Activated CD4-positive, alpha-beta memory T cell treated with anti-CD3 and anti-CD28 coated beads, Interleukin-2, amount 10 ng/mL, durations not matched to agents 7 days and 5 days (primary cell): ENCODE measurements at places on chromosomes 12 and 14. TPM values are rescaled to one million over a fixed set of nuclear protein-coding genes. Genes with fewer than 3 reads are reported as not detected.

DNA sequence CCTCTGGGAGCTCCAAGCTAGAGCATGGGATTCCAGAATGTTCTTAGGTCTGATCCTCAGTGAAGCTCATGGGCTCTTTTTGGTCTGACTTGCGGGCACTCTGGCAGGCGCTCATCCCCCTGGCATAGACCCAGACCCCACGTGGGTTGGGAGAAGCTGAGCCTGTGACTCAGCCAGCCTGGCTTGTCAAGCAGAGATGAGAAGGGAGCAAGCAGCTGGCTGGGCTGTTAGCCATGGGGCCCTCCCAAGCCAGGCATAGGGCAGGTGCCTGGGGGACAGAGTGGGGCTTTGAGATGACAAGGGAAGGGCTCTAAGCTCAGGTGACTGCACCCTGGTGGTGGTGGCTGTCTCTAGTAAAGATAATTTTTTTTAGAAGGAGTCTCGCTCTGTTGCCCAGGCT lies 80.3 kb upstream of the NOS1 start:
- no peak for DNase-seq

DNA sequence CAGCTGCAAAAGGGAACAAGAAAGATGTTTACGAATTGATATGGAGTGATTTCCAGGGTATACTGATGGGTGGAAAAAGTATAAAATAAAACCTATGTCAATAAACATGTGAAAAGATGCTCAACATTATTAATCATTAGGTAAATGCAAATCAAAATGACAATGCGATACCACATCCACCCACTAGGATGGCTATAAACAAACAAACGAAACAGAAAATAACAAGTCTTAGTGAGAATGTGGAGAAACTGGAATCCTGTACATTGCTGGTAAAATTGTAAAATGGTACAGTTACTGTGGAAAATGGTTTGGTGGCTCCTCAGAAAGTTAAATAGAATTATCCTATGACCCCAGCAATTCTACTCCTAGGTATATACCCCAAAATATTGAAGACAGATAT lies 9.5 kb upstream of the BEST3 start:
- no peak for DNase-seq

- DNase-seq: peak; percentile 39
These were observed 98.1 kb upstream of the VRK1 start for GRCh38 chr14:96698960-96699539.

DNA sequence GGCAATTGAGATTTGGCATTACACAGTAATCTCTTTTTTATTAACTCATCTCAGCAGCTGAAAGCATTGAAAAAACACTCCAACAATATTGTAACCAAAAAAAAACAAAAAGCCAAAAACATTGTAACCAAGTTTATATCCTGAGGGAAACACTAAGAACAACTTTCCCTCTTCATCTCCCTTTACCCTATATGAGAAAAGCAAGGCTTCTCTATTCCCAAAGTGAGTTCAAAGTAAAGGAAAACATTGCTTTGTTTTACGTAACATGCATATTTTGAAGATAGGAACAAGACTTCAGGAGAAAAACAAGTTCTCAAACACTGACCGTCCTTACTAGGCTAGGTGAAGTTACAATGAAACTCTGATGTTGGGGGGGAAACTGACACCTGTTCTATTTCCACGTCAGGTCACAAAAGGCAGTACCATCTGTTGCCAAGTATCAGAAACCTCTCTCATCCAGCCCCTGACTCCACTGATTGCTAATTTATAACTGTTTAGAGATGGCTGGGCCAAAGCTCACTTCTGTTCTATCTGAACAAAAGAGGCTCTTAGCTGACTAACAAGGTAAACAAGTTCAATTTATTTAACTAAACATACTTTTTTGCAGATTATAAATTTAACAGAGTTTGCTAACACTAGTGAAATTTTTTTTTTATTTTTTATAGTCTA lies 67.9 kb upstream of the PLXNC1 start:
- DNase-seq: no peak

- no peak for DNase-seq
These were observed 29.6 kb downstream of the MAP3K9 start for GRCh38 chr14:70779667-70780066.

DNA sequence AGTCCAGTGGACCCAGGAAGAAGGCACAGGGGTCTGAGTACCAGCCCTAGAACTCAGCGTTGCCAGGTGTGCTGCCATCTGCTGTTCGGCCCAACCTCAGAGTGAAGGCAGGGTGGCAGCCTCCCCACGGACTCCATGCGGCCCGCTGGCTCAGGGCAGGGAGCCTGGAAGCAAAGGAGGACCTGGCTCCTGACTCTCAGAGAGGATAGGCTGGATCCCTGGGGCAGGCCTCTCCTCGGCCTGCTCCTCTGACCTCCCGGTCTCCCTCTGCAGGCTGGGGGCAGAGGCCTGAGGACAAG lies 10.1 kb downstream of the MCRS1 start:
- no peak for DNase-seq

- no peak for DNase-seq
These were observed 92.3 kb downstream of the TRAFD1 start for GRCh38 chr12:112217647-112218046.

- no peak for DNase-seq
These were observed 139.1 kb upstream of the PELI2 start for GRCh38 chr14:55979096-55979495.

DNA sequence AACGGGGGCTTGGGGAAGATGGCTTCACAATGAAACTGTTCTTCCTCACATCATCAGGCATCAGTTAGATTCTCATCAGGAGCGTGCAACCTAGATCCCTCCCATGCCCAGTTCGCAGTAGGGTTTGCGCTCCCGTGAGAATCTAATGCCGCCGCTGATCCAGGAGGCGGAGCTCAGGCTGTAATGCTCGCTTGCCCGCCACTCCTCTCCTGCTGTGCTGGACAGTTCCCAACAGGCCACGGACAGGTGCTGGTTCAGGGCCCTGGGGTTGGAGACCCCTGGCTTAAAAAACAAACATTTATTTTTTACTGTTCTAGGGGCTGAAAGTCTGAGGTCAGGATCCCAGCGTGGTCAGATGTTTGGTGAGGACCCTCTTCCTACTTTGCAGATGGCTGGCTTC lies 180.5 kb downstream of the FBXL14 start:
- DNase-seq: no peak

DNA sequence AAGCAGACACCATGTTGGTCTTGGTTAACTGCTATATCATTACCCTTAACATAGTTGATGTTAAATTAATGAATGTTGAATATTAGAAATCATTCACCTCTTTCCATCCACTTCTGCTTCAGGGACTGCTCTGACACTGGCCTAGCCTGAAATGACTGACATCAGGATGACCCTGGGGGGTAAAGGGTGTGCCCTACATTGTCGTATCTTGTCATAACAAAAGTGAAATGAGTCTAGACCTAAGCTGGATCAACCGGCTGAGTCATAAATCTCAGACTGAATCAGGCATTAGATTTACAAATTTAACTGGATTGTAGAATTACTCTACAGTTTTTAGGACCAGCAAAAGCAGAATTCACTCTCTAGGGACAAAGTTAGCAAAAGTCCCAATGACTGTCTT lies 35.3 kb downstream of the KICS2 start:
- peak; percentile 23 for DNase-seq

DNA sequence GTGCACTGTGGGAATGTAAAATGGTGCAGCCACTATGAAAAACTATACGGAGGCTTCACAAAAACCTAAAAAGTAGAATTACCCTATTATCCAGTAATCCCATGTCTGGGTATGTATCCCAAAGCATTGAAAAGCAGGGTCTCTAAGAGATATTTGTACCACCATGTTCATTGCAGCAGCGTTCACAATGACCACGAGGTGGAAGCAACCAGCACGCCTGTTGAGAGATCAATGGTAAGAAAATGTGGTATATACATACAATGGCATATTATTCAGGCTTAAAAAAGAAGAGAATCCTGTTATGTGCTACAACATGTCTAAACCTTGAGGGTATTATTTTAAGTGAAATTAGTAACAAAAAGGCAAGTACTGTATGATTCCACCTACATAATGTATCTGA lies 910 bp upstream of the NOPCHAP1 start:
- no peak for DNase-seq

DNA sequence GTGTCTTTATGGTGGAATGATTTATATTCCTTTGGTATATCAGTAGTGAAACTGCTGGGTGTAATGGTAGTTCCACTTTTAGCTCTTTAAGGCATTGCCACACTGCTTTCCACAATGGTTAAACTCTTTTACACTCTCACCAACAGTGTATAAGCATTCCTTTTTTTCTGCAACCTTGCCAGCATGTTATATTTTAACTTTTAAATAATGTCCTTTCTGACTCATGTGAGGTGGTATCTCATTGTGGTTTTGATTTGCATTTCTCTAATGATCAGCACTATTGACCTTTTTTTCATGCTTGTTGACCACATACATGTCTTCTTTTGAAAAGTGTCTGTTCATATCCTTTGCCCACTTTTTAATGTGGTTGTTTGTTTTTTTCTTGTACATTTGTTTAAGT lies 142.5 kb downstream of the MSRB3 start:
- DNase-seq: no peak

DNA sequence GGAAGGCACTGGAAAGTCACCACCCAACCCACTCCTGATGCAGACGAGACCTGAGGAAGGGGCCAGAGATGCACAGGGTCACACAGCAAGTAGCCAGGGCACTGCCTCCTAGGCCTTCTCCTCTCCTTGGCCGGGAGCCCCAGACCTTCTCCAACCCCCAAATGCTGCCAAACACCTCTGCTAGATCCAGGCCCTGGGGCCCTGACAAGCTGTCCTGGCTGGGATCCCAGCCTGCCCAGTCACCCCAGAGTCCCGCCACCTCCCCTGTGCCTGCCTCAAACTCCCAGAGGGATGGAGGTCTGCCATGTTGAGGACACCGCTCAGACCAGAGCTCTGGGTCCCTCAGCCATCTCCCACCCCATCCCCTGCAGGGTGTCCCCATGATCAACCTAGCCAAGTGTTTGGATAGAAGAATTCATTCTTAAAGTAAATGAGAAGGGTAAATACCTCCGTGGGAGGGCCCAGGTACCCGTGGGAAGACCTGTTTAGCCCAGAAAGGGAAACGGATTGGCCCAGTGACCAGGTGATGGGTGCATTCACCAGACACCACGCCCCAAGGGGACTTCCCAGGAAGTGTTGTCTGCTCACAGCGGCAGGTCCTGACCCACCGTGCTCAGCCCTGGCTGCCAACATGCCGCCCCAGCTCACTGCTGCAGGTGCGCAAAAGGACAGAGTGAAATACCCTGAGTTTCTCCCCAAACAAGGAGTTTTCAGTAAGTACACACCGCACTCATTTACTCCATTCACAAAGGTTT lies 4.6 kb upstream of the DIO3 start:
- no peak for DNase-seq

GRCh38 chr14:26174395-26174794 lies 423.4 kb downstream of the NOVA1 start:
- no peak for DNase-seq

DNA sequence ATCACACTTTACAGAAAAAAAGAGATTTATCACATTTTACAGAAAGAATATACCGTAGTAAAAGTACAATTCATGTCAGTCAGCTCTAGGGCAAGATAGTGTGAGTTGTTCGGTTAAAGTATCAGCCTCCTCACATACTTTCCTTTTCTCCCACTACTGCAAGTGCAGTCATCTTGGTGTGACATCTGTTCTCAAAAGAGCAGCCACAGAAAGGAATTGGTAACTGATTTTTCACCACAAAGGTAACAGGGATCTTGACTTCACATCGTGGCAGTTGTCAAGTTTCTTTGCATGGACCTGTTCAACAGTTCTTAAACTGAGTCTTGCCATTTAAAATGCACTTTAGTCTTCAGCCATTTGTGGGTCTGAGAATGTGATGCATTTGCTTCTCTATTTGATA lies 5.0 kb upstream of the E2F7 start:
- DNase-seq: no peak

GRCh38 chr12:19209661-19210060 lies 80.1 kb downstream of the PLEKHA5 start:
- DNase-seq: no peak

GRCh38 chr14:74648601-74649000 lies 36.6 kb upstream of the LTBP2 start:
- no peak for DNase-seq

DNA sequence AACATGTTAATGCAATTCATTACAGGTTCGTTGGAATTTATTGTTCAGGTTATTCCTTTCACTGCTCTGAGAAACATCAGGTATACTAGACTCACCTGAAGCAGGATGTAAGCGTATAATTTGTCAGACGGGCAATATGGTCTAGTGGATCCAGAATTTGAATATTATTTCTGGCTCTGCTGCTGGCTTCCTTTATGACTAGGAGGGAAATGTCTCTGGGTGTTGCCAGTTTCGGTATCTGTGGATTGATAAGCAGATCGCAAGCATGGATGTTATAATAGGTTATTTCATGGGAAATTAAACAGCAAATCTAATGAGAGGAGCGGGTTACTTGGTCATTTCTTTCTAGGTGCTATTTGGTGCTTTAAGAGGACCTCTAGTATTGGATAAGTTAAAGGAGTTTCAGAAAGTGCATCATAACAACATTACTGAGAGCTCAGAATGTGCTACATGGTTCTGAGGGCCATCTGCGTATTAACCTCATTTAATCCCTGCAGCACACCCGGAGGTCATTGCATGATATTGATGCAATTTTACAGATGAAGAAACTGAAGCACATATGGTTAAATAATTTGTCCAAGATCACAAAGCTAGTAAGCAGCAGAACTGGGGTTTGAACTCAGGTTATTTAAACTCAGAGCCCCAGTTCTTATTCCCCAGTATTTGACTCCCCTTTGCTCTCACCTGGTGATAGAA lies 47.3 kb upstream of the BCAT1 start:
- no peak for DNase-seq

GRCh38 chr14:77883131-77883846 lies 83.4 kb downstream of the ADCK1 start:
- no peak for DNase-seq

DNA sequence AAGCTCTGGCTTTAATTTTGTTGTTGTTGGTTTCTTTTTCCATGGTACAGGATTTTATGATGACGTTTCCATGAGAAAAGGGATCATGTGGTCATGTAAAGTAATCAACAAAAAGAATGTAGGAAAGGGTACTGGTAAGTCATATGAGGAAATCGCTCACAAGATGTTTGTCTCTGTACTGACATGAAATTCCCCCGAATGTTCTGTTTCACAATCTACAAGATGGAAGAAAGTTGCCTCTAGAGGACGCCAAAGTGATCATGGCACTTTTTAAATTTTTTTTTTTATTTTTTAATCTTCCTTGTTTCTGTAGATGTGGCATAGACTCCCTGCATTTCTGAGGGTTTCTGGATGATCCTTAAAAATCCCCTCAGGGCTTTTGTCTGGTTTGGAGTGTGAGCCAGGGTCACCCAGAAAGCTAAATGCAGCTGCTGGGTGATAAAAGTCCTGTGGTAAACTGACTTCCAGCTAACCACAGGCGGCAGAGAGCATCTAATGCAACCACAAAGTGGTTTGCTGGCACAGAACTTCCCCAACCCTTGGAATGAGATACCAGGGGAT lies 393.5 kb downstream of the CCDC91 start:
- DNase-seq: no peak

C12orf50 gene
- not detected for total RNA-seq

TAS2R9 gene
- total RNA-seq: not detected

DYNC1H1 gene
- total RNA-seq: 241 TPM

FOXN4 gene
- total RNA-seq: not detected

ARHGEF25 gene
- total RNA-seq: 0.93 TPM

EFS gene
- total RNA-seq: not detected

TDRD9 gene
- 0.13 TPM for total RNA-seq

PLCZ1 gene
- total RNA-seq: not detected

KRT75 gene
- not detected for total RNA-seq

FBLN5 gene
- 2.5 TPM for total RNA-seq

TAS2R30 gene
- total RNA-seq: 1.6 TPM
